ENCODE measurements at places on chromosomes 5 and 9.

- H3K36me3 ChIP-seq: peaks cover 14% of the 10 kb centered on the region
- H3K27ac ChIP-seq: no peak overlapping the region
- no peaks in the 10 kb centered on the region for H3K4me1 ChIP-seq
- H3K4me3 ChIP-seq: no peak overlapping the region
- DNase-seq: no peak
Observed at GRCh38 chr9:131585375-131585774, 40.1 kb downstream of the PRRT1B start.

DNA sequence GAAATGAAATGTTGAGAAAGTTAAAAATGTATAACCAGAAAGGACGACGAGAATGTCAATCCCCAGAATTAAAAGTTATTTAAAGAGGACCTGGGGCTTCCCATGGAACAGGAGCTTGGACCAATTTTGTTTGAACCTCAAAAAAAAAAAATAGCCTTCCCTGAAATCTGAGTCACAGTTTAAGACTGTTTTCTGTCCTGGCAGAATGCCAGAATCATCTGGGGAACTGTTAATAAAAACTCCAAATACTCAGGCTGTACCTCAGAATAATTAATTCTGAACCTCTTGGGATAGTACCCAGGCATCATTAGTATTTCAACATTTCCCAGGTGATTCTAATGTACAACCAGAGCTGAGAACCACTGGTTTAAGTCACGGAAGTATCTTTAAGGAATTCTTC, 102.2 kb upstream of the SLCO6A1 start:
- no peaks in the 10 kb centered on the region for H3K36me3 ChIP-seq
- no peaks in the 10 kb centered on the region for H3K27me3 ChIP-seq
- no peak overlapping the region for H3K27ac ChIP-seq
- no peak overlapping the region for H3K4me3 ChIP-seq

DNA sequence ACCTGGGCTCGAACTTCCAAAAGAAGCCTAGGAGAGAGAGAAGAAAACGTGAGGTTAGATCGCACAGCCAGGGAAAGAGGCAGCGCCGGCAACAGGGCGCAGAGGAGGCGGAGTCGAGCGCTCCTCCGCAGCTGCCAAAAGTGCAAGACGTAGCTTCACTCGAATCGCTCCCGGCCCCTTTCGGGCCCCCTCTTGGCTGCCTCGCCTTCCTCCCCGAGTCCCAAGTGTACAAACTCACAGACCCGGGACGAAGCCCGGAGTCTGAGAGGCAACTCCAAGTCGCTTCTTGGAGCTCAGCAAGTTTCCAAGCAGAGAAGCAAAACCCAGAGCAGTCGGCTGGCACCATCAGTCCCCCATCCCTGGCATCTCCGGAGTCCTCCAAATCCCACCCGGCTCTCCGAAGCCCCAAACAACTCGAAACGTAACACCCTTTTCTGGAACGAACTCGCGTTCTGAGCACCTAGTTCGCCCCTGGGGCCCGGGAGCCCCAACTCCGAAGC, 1.2 kb downstream of the MIER3 start:
- no peaks in the 10 kb centered on the region for H3K4me1 ChIP-seq
- DNase-seq: peak; percentile 67
- H3K27ac ChIP-seq: no peak overlapping the region
- H3K27me3 ChIP-seq: no peaks in the 10 kb centered on the region
- H3K36me3 ChIP-seq: peaks cover 6% of the 10 kb centered on the region

GRCh38 chr5:41071975-41072374, 833 bp upstream of the MROH2B start:
- no peaks in the 10 kb centered on the region for H3K36me3 ChIP-seq
- H3K27ac ChIP-seq: no peak overlapping the region
- DNase-seq: no peak
- no peaks in the 10 kb centered on the region for H3K4me1 ChIP-seq
- H3K4me3 ChIP-seq: no peak overlapping the region

- peaks cover 3% of the 10 kb centered on the region for H3K4me1 ChIP-seq
- H3K27ac ChIP-seq: peak within 1 kb of the TSS; percentile 12
- H3K27me3 ChIP-seq: peaks cover 10% of the 10 kb centered on the region
- H3K4me3 ChIP-seq: peak within 1 kb of the TSS; percentile 89
- H3K36me3 ChIP-seq: no peaks in the 10 kb centered on the region
- peak; percentile 93 for DNase-seq
Observed at GRCh38 chr5:60843936-60844905, at the start of gene ELOVL7. Gene ELOVL7 (minus strand): TSS chr5:60844269. CDS start chr5:60787397, 56,872 bp downstream.

- no peak for DNase-seq
- no peak overlapping the region for H3K4me3 ChIP-seq
- H3K27ac ChIP-seq: no peak overlapping the region
- peaks cover 2% of the 10 kb centered on the region for H3K36me3 ChIP-seq
Observed at GRCh38 chr5:175598774-175599173, 59.1 kb upstream of the HRH2 start.

DNA sequence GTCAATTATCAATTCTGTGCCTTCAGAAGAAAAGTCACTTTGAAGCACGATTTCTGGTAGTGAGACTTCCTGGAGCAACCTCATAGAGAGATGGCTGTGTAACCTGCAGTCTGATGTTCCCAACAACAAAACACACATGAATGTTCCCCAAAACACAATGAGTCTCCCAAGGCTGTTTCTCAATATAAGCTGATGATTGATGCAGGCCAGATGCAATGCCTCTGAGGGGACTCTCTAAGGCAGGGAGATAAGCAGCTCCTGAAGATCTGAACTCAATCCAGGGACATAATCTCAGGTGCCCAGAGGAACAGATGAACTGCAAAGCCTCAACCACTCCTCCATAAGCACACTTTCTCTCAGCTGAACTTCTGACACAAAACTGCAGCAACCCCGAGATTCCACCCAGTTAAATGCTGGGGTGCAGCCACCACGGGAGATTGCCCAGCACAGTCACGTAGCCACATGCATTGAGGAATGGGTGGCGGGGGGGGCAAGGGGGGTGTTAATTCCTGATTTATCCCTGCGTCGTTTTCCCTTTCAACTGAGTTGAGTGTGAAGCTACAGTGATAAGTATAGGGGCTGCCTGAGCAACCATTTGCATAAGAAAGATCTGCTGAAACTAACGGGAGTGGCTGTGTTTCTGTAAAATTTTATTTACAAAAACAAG, 122.7 kb upstream of the RASEF start:
- no peaks in the 10 kb centered on the region for H3K36me3 ChIP-seq
- H3K27ac ChIP-seq: no peak overlapping the region
- no peak for DNase-seq
- H3K4me1 ChIP-seq: no peaks in the 10 kb centered on the region
- H3K27me3 ChIP-seq: no peaks in the 10 kb centered on the region

GRCh38 chr9:136997830-136998234, 1.5 kb upstream of the CLIC3 start:
- DNase-seq: no peak
- no peaks in the 10 kb centered on the region for H3K27me3 ChIP-seq
- H3K4me3 ChIP-seq: no peak overlapping the region
- no peaks in the 10 kb centered on the region for H3K4me1 ChIP-seq
- no peaks in the 10 kb centered on the region for H3K36me3 ChIP-seq
- no peak overlapping the region for H3K27ac ChIP-seq

- no peak for DNase-seq
- no peaks in the 10 kb centered on the region for H3K4me1 ChIP-seq
- no peaks in the 10 kb centered on the region for H3K36me3 ChIP-seq
- no peak overlapping the region for H3K27ac ChIP-seq
- H3K27me3 ChIP-seq: no peaks in the 10 kb centered on the region
Observed at GRCh38 chr5:110969502-110969901, 102.0 kb upstream of the TSLP start.

DNA sequence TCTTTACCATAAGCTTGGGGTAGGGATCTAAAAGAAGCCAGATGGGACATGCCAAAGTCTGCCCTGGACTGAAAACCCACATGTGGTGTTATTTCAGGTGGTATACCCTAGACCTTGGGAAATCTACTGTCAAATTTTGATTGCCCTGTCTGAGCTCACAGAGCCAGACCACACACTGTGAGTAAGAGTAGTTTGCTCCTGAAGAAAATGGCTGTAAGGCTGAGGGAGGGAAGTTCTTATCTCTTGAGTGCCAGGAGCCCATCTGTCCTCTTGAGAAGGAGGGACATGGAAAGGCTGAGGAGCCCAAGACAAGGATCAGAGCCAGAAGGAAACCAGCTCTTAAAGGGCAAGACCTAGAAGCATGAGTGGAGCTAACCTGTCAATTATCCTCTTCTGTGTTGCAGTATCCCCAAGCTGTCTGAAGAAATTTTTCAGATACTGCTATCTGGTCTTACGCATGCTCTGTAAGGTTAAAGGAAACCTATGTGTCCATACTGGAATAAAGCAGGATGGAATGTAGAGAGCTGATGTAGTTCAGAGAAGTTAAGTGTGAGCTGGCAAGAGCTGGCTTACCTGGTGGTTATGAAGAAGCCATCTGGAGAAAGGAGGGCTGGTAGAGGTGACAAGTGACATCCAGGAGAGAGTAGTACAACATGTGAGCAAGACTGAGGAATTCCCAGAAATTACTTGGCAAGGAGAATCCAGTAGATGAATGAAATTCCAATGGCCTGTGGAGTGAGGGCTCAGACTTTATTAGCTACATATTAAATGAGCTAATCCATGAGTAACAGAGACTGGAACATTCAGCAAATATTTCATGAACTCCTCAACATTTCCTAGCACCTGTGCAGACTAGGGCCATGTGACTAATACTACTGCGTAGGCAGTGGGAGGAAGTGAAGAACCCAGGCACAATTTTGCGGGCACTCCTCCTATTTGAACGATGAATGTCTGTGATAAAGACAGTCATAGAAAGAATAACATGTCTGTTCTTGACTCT, 389.1 kb upstream of the KIF2A start:
- no peaks in the 10 kb centered on the region for H3K4me1 ChIP-seq
- H3K4me3 ChIP-seq: no peak overlapping the region
- DNase-seq: no peak
- H3K27ac ChIP-seq: no peak overlapping the region
- peaks cover 5% of the 10 kb centered on the region for H3K36me3 ChIP-seq
- no peaks in the 10 kb centered on the region for H3K27me3 ChIP-seq

GRCh38 chr5:142438573-142438972, 113.8 kb upstream of the SPRY4 start:
- DNase-seq: no peak
- no peak overlapping the region for H3K27ac ChIP-seq
- H3K36me3 ChIP-seq: no peaks in the 10 kb centered on the region
- H3K4me1 ChIP-seq: no peaks in the 10 kb centered on the region
- no peaks in the 10 kb centered on the region for H3K27me3 ChIP-seq

GRCh38 chr5:150107909-150108447, 21.6 kb upstream of the CSF1R start:
- DNase-seq: no peak
- H3K4me1 ChIP-seq: no peaks in the 10 kb centered on the region
- no peak overlapping the region for H3K27ac ChIP-seq

- H3K36me3 ChIP-seq: peaks cover 8% of the 10 kb centered on the region
- peaks cover 29% of the 10 kb centered on the region for H3K27me3 ChIP-seq
- H3K27ac ChIP-seq: no peak overlapping the region
- no peaks in the 10 kb centered on the region for H3K4me1 ChIP-seq
- DNase-seq: peak; percentile 86
Observed at GRCh38 chr5:181207214-181207959, 2.4 kb upstream of the TRIM7 start.

DNA sequence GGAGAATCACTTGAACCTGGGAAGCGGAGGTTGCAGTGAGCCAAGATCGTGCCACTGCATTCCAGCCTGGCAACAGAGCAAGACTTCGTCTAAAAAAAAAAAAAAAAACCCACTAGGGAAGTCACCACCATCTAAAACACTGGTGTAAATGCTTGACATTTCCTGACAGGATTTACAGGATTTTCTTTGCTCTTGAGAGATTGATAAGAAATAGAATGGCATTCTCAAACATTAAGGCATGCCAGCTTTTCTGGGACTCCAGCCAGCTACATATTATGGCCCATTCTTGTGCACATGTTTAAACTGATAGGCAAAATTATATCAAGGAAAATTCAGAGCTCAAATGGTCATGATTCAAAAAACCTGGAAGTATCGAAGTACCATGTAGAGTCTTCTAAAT, 28.7 kb downstream of the GTF3C4 start:
- peaks cover 18% of the 10 kb centered on the region for H3K36me3 ChIP-seq
- H3K27me3 ChIP-seq: no peaks in the 10 kb centered on the region
- H3K4me3 ChIP-seq: no peak overlapping the region

GRCh38 chr9:136821826-136822544, 14.2 kb downstream of the RABL6 start:
- H3K27ac ChIP-seq: no peak overlapping the region
- no peak for DNase-seq
- H3K36me3 ChIP-seq: peaks cover 41% of the 10 kb centered on the region
- no peaks in the 10 kb centered on the region for H3K27me3 ChIP-seq
- H3K4me1 ChIP-seq: peaks cover 3% of the 10 kb centered on the region

GRCh38 chr9:111994831-111995458, 98.3 kb downstream of the UGCG start:
- H3K36me3 ChIP-seq: no peaks in the 10 kb centered on the region
- no peaks in the 10 kb centered on the region for H3K27me3 ChIP-seq
- H3K4me3 ChIP-seq: no peak overlapping the region
- DNase-seq: no peak

DNA sequence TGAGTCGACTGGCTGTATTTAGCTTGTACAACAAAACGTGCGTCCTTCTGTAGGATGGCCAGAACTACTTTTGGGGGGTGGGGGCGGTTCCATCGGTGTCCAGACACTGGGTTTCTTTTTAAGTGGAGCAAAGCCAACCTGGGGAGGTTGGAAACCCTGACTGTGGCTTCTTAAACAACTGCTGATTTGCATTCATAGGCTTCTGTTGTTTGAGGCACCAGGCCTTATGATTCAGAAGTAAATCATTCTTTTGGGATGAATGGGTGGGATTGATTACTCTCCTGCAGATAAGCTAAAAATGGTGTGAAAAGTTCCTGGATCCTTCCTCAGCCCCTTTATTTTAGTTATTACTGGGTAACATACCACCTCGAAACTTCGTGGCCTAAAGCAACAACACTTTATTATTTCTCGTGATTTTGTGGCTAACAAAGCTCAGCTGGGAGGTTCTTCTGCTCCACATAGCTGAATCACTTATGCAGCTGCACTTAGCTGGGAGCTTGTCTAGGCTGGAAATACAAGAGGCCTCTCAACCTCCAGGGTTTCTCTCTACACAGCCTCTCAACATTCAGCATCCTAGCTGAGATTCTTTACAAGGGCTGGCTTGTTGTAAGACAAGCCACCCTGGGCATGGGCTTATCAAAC, 12.2 kb upstream of the SMIM32 start:
- no peak for DNase-seq
- H3K4me3 ChIP-seq: no peak overlapping the region
- H3K27me3 ChIP-seq: peaks cover 50% of the 10 kb centered on the region
- H3K36me3 ChIP-seq: peaks cover 12% of the 10 kb centered on the region
- H3K4me1 ChIP-seq: 0 out of 2 replicates have a peak, but pooled peaks cover 4% of the 10 kb centered on the region
- H3K27ac ChIP-seq: no peak overlapping the region

GRCh38 chr9:131500377-131500776, 2.3 kb upstream of the POMT1 start:
- H3K36me3 ChIP-seq: peaks cover 54% of the 10 kb centered on the region
- no peak overlapping the region for H3K27ac ChIP-seq
- no peaks in the 10 kb centered on the region for H3K27me3 ChIP-seq

- DNase-seq: no peak
- H3K27ac ChIP-seq: no peak overlapping the region
- peaks cover 56% of the 10 kb centered on the region for H3K36me3 ChIP-seq
- H3K4me3 ChIP-seq: no peak overlapping the region
- H3K4me1 ChIP-seq: no peaks in the 10 kb centered on the region
Observed at GRCh38 chr9:121171236-121171635, 30.4 kb downstream of the RAB14 start.
